ENCODE measurements at places on chromosomes 16 and 17. TPM values are rescaled to one million over a fixed set of nuclear protein-coding genes. Genes with fewer than 3 reads are reported as not detected.

Gene MYADML2
- not detected for total RNA-seq

Gene ALDH3A1
- total RNA-seq, result 0.17 TPM

Gene CYB561
- total RNA-seq, result 13.7 TPM

GRCh38 chr16:72848759-72849664, 198.9 kb downstream of the ZFHX3 start:
- H3K36me3 ChIP-seq, result no peaks in the 10 kb centered on the region
- H3K4me1 ChIP-seq, result peaks cover 23% of the 10 kb centered on the region
- peak; percentile 87 for DNase-seq
- no peak overlapping the region for H3K4me3 ChIP-seq
- H3K27ac ChIP-seq, result peak overlapping the region; percentile 60

DNA sequence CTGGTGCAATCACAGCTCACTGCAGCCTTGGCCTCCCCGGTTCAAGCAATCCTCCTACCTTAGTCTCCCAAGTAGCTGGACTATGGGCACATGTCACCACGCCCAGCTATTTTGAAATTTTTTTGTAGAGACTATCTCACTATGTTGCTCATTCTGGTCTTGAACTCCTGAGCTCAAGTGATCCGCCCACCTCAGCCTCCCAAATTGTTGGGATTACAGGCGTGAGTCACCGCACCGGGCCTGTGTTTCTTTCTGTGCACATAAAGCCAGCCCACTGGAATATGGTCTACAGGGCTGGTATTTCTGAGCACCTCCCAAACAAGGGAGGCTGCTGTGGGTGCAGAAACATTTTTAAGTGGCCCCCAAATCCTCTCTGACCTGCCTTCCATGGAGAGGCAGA, 8.4 kb downstream of the TMEM95 start:
- no peaks in the 10 kb centered on the region for H3K36me3 ChIP-seq
- no peak for DNase-seq
- no peaks in the 10 kb centered on the region for H3K27me3 ChIP-seq
- no peak overlapping the region for H3K27ac ChIP-seq

All from fibroblast of lung (primary cell).